AG10803 (cell line): ENCODE measurements at places on chromosomes 3 and 15.

DNA sequence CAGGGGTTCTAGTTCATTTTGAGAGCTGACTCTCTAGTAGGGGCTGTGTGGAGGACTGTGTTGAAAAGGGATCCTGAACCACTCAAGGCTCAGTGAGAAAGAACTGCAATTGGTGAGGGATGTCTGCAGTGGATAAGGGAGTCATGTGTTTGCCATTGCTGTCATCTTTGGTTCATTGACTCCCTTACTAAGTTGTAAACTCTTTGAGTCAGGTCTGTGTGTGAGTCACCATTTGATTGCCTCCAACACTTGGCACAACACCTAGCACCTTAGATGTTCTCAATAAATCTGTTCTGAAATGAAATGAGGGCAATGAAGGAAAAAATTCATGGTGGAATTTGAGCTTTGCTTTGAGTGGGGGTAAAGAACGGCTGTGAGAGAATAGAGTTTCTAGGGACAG is 51.7 kb downstream of the PLS1 start:
- DNase-seq, result no peak

GRCh38 chr3:58657571-58658141 is 8.9 kb downstream of the FAM3D start:
- DNase-seq, result no peak

DNA sequence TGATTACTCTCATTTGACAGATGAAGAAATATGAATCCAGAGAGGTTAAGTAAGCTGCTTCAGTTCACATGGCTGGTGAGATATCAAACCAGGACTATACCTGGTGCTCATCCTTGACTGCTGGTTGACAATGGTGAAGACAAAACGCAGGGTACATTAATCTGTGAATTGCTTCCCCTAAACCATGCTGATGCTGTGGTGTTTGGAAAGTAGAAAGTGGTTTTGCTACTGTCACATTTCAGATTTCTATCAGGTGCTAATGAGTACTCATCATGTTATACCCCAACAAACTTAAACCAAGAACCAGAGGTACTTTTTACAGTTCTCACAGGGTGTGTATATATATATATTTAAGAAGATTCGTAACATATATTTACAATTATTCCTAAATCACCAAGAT is 85.0 kb upstream of the PRTG start:
- no peak for DNase-seq

GRCh38 chr15:78979456-78980320 is 34.8 kb upstream of the CTSH start:
- DNase-seq, result peak; percentile 75

- peak; percentile 6 for DNase-seq
These were observed 175.0 kb downstream of the OPA1 start for GRCh38 chr3:193768070-193768394.

GRCh38 chr3:8837162-8837561 is 67.7 kb upstream of the OXTR start:
- peak; percentile 74 for DNase-seq

- DNase-seq, result no peak
These were observed 260.7 kb downstream of the EDEM1 start for GRCh38 chr3:5448246-5448645.

DNA sequence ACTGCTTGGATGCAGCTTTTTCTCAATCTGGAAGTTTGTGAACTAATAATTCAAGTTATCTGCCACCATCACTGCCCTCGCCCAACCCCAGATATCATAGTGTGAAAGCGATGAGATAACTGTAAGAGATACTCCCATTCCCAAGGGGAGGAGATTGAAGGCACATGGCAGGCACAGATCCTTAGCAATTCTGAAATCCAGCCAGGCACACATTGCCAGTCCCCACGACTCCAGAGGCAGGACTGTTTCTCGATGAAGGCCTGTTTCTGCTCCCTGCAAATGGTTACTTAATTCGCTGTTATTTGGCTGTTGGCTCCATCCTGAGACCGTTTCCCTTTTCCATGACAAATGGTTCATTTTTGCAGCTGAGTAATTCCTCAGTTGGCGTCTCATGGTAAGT is 63.2 kb upstream of the NEDD4 start:
- no peak for DNase-seq

- DNase-seq, result peak; percentile 90
These were observed 36.5 kb upstream of the RAB11A start for GRCh38 chr15:65832549-65833364.

DNA sequence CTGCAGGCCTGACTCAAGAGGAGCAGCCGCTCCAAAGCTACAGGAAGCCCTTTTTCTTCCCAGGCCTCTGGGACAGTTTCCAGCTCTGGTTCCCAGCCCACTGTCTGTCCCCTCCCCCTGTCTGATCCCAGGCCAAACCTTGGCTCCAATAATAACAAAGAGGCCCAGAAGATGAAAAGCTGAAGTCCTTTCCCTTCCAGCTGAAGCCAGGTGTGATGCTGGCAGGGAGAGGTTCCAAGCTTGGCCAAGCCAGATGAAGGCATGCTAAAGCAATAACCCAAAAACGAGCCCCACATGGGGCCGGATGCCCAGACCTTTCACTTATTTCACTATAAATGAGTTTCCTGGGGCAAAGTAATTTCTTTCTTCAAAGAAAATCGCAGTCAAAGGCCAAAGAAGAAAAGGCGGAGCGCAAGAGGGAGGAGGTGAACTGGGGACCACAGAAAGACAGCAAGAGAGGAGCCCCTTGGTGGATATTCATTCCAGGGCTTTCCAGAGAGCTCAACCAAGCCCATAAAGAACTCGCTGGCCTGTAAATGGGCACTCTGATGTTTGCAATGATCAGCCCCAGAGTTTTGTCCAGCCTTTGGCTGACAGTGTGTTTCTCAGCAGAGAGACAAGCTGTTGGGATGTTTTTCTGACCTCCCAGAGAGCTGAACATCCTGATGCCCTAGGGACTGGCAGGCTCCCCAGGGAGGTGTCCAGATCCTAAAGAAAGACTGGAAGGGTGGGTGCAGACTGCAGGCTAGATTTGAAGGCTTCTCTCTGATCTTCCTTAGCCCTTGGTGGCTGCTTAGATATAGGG is 157.6 kb downstream of the UACA start:
- peak; percentile 68 for DNase-seq

GRCh38 chr15:47742334-47742733 is 25.0 kb downstream of the SEMA6D start:
- no peak for DNase-seq

DNA sequence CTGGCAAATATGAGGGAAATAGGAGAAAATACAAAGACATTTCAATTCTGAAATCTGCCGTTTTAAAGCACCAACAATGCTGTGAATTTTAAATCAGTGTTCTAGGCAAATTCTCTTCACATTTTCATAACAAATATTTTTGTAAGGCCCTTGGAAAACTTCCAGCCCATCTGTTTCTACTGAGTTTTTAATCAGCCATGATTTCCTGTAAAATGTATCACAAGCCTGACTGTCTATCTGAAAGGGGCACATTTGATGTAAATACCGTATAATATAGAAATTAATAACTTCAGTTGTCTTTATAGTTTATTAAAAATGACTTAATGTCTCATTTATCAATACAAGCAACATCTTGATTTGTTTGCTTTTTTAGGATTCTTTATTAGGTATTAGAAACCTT is 454.7 kb downstream of the PYDC2 start:
- no peak for DNase-seq

- DNase-seq, result peak; percentile 69
These were observed 901.7 kb downstream of the NTRK3 start for GRCh38 chr15:87354661-87355410.

- DNase-seq, result peak; percentile 69
These were observed 19.5 kb downstream of the MESD start for GRCh38 chr15:80970018-80970657.

DNA sequence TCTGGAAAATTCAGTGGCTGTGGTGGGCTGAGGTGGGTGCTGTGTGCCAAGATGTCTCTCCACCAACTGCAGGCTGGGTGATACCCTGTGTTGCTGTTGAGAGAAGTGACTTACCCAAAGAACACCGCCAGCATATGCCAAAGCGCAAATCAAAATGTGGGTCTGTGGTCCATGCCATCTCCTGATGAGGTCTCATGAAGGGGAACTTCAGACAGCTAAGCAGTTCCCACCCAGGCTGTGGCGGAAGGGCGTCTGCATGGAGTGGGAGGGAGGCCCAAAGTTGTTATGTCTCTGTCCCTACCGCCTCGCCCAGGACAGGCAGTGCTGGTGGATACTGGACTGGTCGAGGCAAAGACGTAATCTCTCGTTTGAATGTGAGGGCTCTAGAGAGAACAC is 70.9 kb upstream of the PLXNA1 start:
- no peak for DNase-seq

DNA sequence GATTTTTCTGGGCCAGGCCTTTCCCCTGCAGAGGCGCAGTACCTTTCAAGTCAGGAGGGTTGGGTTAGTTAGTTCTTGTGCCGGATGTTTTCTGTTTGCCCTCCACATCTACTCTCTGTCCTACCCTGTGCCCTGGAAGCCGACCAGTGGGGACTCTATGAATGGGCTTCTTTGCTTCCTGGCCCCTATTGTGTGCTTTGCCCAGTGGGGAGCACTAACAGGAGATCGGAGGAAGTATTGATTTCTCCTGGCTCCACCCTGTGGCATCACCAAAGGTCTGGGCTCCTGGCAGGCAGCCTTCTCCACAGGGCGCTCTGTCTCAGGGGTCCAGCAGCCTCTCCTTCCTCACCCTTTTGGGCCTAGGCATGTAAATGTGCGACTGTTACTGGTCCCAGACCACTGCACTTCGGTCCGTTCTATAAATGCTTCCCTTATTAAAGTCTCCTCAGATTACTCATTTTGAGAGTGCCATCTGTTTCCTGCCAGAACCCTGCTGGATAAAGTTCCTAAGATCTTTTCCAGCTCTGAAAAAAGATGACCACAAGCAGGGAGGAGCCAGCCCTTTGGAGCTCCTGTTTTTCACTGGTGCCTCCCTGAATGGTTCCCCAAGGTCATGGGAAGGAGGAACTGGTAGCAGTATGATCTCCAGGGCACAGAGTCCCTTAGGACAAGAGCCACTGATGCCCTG is 44.5 kb downstream of the CTDSPL start:
- peak; percentile 82 for DNase-seq

DNA sequence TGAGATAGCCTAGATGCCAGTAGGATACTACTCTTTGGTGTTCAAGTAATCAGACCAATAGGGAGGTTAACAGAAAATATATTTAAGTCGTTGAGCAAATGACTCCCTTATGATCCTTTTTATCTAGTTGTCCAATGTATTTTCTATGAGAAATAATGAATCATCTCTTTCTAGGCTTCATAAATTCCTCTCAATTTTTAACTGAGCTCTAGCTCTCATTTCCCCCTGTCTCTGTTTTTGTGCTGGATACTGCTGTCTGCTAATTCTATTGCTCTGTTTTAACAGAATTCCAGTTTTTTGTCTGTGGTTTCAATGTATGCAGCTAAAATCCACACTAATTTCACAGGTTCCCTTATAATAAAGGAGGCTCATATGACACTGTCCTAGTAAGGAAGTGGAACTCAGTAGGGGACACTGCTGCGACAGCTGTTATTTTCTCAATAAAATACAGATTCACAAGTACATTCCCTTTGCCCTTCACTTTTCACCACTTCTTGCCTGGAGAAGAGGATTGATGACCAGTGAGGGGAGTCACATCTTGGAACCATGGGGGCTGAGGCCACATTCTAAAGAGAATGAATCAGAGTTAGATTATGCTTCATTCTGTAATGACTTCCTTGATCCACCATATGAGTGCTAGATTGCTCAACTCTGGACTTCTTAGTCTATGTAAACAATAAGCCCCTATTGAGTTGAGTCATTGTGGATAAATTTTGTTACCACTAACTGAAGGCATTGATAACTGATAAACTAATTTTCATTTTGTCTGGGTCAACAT is 558.7 kb upstream of the KCNMB2 start:
- peak; percentile 93 for DNase-seq

DNA sequence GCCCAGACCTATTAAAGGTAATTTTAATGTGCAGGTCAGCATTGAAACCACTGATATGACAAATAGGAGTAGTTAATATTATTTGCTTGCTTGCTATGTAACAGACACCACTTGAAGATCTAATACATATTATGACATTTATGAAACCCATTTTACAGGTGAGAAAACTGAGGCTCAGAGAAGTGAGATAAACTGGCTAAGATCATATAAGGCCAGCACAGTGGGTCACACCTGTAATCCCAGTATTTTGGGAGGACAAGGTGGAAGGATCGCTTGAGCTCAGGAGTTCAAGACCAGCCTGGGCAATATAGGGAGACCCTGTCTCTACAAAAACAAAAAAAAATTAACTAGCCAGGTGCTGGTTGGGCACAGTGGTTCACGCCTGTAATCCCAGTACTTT is 33.1 kb upstream of the EIF4A2 start:
- DNase-seq, result no peak

GRCh38 chr15:58457466-58457965 is 25.7 kb downstream of the LIPC start:
- DNase-seq, result peak; percentile 69

DNA sequence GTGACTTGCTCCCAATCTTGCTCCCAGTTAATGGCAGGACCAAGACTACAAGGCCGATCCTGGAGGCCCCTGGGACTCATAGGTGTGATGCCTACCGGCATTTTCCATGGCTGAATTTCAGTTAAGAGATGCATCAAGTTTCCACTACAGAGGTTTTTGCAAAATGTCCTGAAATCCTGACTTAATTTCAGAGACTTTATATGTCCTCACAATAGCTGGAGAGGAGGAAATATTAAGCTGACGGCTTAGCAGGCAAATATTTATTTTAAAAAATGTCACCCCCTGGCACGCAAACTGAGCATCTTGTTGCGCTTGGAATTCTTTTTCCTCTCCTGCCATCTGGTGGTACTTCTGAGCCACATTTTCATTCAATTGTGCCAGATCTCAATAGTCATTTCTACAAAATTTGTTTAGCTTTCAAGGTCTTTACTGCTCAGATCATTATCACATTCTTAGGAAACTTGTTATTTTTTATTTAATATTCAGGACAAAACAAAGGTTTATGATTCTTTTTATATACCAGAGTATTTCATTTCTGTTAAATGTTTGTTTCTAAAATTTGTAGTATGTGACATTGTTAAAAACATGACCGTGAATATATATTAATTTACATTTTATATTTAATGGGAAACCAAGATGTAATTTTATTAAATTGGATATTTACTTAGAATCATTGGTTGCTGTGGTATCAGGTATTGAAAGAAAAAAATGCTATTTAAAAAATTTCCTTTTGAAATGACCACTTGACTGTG is 189.2 kb upstream of the THRB start:
- DNase-seq, result peak; percentile 86

DNA sequence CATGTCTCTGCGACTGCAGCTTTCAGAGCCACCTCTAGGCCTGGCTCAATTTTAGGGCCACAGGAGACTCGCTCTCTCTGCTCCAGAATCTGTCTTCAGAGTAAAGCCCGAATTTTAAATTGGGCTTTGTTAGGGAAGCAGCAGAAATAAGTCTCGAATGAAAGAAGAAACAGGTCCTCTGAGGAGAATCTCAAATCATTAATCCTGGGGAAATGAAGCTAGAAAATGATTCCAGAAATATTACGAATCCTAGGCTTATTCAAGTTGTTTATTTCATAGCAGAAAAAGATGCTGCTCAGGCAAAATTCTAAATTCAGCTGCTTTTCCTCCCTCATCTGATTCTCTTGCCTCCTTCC is 114.2 kb upstream of the THBS1 start:
- DNase-seq, result no peak

DNA sequence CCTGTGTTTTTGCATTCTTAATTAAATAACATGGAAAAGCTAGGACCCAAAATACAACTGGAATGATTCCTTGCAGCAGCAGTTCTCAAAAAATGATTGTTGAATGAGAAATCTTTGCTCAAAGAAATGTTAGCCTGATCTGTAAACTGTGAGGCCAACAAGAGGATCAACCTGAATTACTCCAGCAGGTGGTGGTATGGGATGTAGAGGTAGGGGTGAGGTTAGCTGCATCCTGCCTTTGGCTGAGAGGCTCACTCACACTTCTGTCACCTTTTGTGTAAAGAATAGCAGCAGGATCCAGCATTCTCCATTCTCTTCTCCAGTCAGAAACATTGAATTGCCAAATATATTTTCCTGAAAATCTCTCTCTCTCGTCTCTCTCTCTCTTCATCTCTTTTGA is 26.5 kb upstream of the FAM98B start:
- no peak for DNase-seq
